ENCODE measurements at places on chromosomes 16 and 17.

GRCh38 chr17:72266112-72266775 is 145.4 kb downstream of the SOX9 start:
- DNase-seq = no peak

DNA sequence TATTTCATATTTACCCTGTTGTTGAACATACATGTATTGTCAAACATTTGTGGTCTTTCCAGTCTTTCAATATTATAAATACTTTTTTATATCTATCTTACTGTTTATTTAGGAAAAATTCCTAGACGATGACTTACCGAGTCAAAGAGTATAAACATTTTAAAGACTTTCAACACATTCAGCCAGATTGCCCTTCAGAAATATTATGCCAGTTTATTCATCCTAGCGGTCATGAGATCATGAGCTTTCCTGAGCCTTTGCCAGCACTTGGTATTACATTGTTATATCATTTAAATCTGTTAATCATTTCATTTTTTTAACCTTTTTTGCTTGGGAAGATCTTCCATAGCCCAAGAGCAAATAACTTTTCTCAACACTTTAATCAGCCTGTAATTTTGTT is 197.4 kb downstream of the SPECC1 start:
- no peak for DNase-seq

DNA sequence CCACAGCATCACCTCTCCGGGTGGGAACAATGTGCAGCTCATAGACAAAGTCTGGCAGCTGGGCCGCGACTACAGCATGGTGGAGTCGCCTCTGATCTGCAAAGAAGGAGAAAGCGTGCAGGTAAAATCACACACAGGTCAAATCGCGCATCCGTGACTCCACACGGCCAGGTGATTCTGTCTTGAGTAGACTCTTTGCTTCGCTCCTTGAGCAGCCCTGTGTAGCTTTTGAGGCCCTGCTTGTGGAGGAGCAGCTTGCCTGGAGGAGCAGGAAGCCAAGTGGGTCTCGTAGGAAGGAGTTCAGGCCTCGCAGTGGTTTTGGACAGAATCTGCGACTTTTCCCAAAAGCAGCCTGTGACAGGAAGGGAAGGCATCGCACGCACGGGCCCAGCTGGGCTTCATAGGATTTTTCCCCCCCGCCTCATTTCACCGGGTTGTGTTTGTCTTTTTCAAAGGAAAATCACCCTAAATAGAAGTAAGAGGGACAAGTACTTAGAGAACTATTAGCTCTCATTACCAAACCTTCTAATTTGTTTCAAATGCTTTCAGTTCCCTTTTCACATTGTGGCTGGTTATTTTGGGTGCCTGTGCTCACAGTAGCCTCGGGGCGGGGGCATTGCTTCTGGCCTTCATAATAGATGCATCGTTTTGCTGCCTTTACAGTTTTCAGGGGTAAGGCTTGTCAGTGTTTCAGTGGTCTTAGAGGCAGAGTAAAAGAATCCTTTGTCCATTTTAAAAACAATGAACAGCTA is 71.5 kb downstream of the SEC14L1 start:
- DNase-seq = no peak

GRCh38 chr17:29796652-29797051 is 133.4 kb downstream of the SSH2 start:
- DNase-seq = no peak

GRCh38 chr16:50311891-50312501 is 45.6 kb downstream of the ADCY7 start:
- DNase-seq = peak; percentile 57

DNA sequence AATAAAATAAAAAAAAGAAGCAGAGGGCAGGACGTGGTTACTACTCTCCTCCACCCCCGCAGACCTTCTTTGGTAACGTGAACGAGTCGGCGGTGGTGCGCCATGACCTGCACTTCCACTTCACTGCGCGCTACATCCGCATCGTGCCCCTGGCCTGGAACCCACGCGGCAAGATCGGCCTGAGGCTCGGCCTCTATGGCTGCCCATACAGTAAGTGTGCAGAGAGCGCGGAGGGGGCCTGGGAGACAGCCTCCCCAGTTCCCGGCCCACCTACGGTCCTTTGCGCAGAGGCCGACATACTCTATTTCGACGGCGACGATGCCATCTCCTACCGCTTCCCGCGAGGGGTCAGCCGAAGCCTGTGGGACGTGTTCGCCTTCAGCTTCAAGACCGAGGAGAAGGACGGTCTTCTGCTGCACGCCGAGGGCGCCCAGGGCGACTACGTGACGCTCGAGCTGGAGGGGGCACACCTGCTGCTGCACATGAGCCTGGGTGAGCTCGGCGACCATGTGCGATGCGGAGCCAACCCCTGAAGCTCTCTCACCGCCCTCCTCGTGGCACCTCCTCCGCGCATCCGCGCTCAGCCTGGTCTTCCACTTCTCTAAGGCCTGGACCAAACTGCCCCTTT is 2.7 kb downstream of the CNTNAP1 start:
- DNase-seq = no peak

DNA sequence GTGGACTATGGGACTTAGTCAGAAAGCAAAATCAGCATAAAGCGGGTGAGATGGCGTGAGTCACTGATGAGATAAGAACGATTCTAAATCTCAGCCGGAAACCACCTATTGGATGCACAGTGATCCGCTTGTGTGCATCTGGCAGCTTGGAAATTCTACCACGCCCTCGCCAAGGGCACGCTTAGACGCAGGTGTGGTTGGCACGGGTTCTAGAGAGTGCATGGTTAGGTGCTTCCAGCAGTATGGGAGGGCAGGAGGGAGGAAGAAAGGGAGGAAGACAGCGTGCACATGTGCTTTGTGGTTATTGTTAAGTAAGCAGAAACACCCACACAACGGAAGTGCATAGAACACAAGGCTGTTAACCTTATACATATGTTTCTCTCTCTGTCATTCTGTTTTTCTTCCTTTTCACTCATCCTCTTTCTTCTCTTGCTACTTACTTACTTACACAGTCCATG is 374.0 kb upstream of the ASIC2 start:
- no peak for DNase-seq
